ENCODE measurements at places on chromosomes 2 and 18. TPM values are rescaled to one million over a fixed set of nuclear protein-coding genes. Genes with fewer than 3 reads are reported as not detected.

- no peaks in the 10 kb centered on the region for H3K27me3 ChIP-seq
- H3K4me3 ChIP-seq: no peak overlapping the region
- H3K36me3 ChIP-seq: no peaks in the 10 kb centered on the region
- no peak overlapping the region for H3K27ac ChIP-seq
- no peak for DNase-seq
- no peaks in the 10 kb centered on the region for H3K4me1 ChIP-seq
Observed at GRCh38 chr2:42211291-42211690, 42.1 kb downstream of the EML4 start.

Gene NEU4
- 0.82 TPM for total RNA-seq

- H3K27ac ChIP-seq: no peak overlapping the region
- no peak for DNase-seq
- H3K4me1 ChIP-seq: peaks cover 5% of the 10 kb centered on the region
- no peaks in the 10 kb centered on the region for H3K36me3 ChIP-seq
Observed at GRCh38 chr2:187982668-187983067, 309.0 kb upstream of the GULP1 start.

GRCh38 chr2:51194656-51195055, 162.7 kb upstream of the NRXN1 start:
- no peaks in the 10 kb centered on the region for H3K36me3 ChIP-seq
- H3K27ac ChIP-seq: no peak overlapping the region
- no peaks in the 10 kb centered on the region for H3K27me3 ChIP-seq
- H3K4me3 ChIP-seq: no peak overlapping the region

Gene RAD51AP2
- total RNA-seq: 0.08 TPM

GRCh38 chr18:63451799-63452660, 24.7 kb upstream of the SERPINB5 start:
- no peaks in the 10 kb centered on the region for H3K27me3 ChIP-seq
- H3K36me3 ChIP-seq: no peaks in the 10 kb centered on the region
- H3K27ac ChIP-seq: no peak overlapping the region
- H3K4me1 ChIP-seq: no peaks in the 10 kb centered on the region
- no peak for DNase-seq

Gene LRRTM4
- total RNA-seq: 8.1 TPM

Gene LTBP1
- 23.8 TPM for total RNA-seq

DNA sequence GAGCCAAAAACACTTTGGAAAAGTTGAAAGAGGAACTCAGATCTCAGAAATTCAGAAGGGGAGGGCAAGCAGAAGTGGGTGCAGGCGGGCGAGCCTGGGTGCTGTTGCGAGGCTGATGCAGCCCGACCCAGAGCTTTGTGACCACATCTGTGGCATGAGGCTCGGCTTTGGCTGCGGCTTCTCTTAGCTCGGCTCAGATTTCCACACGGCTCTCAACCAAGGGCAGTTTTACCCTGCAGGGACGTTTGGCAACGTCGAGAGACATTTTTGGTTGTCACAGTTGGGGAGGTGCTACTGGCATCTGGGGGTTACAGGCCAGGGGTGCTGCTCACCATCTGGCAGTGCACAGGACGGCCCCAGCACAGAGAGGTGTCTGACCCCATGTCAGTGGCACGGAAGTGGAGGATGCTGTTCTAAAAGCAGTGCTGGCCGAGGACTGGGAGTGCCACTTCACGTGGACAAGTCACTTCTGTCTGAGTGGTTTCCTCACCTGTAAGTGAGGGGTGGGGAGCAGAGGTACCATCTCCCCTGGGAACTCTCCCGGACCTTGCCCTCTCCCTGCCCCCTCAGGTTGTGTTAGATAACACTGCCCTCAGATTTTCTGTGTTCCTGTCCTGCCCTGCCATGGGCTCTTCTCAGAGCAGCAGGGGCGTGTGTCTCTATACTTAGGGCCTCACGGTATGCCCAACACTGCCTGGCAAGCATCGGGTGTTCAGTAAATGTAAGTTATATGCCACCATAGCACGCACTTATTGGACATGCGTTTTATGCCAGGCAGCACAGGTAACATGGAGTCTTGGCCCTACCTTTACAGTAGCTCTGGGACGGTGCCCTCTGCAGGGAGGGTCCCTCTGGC, 48.7 kb upstream of the FAHD2A start:
- H3K4me1 ChIP-seq: no peaks in the 10 kb centered on the region
- no peaks in the 10 kb centered on the region for H3K36me3 ChIP-seq
- H3K4me3 ChIP-seq: no peak overlapping the region
- DNase-seq: no peak
- H3K27me3 ChIP-seq: no peaks in the 10 kb centered on the region

DNA sequence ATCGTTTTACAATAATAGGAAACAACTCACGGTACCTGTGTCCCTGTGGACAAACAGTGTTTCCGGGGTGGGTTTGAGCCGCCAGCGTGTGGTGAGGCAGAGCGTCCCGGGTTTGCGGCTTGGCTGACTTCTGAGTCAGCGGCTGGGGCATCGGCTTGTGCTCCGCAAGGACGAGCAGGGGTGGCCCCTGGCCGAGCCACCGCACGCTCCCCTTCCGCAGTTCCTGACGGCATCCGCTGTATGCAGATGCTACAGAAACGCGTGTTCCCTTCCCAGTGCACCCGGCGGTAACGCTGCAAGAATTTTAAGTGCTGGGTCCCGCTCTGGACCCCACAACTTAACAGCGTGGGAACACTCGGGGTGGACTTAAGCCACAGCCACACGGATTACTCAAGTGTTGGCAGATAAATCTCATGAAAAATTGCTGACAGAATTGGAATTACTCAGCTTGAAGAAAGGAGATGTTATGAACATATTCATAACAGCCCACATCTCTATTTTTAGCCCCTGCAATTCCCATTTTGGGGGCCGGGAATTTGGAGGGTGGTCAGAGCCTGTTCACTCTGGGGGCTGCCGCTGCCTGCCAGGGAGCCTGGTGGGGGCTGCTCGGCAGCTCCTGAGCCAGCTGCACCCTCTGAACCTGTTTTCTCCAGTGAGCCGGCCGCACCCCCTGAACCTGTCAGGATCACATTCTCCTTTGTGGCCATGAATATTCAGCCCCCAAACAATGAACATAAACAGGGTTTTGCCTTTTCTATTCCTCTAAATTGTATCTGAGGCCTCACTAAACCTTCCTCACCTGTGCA, 12.6 kb upstream of the KCNG2 start:
- H3K27me3 ChIP-seq: peaks cover 38% of the 10 kb centered on the region
- H3K27ac ChIP-seq: no peak overlapping the region
- peaks cover 5% of the 10 kb centered on the region for H3K4me1 ChIP-seq
- no peak overlapping the region for H3K4me3 ChIP-seq
- DNase-seq: no peak
- no peaks in the 10 kb centered on the region for H3K36me3 ChIP-seq

Gene HOXD3
- not detected for total RNA-seq

DNA sequence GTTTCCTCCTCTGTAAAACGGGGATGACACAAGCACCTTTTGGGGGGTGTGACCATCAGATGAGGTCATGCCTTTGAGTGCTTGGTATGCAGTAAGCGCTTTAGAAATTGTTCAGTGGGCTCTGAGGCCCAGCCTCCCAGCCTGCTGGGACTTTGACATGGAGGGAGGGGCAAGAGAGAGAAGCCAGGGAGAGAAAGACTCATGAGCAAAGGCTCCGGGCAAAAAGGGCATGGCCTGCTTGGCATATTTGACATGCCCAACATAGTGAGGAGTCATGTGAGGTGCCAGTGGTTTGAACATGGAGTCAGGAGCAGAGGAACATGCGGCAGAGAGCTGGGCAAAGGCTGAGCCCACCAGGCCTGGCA, 14.0 kb downstream of the TNS1 start:
- H3K27ac ChIP-seq: no peak overlapping the region
- DNase-seq: no peak
- no peak overlapping the region for H3K4me3 ChIP-seq
- no peaks in the 10 kb centered on the region for H3K27me3 ChIP-seq

DNA sequence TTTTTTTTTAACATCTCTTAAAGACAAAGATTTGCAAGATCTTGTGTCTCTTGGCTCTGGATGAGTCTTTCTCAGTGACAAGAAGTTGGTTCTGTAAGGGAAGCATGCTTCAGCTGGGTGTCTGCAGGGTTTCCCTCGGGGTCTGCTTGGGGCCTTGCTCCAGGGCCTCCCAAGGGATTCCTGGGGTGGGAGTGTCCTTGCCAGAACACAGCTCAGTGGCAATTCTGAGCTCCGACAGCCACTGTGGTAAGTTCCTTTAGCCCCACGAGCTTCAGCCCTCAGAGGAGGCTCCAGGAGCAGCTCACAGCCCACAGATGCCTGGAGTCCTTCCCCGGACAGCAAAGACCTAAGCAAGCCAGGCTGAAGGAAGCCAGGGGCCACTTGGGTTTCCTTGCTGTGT, 52.4 kb downstream of the EMX1 start:
- no peak overlapping the region for H3K4me3 ChIP-seq
- no peak for DNase-seq
- no peaks in the 10 kb centered on the region for H3K36me3 ChIP-seq
- H3K27me3 ChIP-seq: no peaks in the 10 kb centered on the region
- no peak overlapping the region for H3K27ac ChIP-seq

Gene TEKT4
- total RNA-seq: not detected

DNA sequence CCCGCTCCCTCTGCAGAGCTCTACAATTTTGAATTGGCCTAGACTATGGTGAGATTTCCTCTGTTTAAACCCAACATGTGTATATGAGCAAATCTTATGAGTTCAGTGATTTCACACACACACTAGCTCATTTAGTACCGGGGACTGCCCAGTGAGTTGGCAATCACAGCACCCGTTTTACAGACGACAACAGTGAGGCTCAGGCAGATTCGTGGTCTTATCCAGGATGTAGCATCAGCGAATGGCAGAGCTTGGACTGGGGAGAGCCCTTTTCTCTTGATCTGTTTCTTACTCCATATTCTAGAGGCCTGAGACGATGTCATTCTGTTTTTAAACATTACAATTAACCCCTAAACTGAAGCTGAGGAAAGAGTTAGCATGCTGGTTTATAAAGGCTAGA, 419.9 kb downstream of the NBAS start:
- no peak overlapping the region for H3K27ac ChIP-seq
- H3K36me3 ChIP-seq: no peaks in the 10 kb centered on the region
- H3K27me3 ChIP-seq: no peaks in the 10 kb centered on the region
- DNase-seq: no peak
- H3K4me1 ChIP-seq: no peaks in the 10 kb centered on the region
- H3K4me3 ChIP-seq: no peak overlapping the region

GRCh38 chr2:240930096-240930630, 24.0 kb downstream of the CROCC2 start:
- no peaks in the 10 kb centered on the region for H3K4me1 ChIP-seq
- DNase-seq: peak; percentile 41
- no peaks in the 10 kb centered on the region for H3K36me3 ChIP-seq
- no peak overlapping the region for H3K4me3 ChIP-seq
- H3K27me3 ChIP-seq: no peaks in the 10 kb centered on the region
- no peak overlapping the region for H3K27ac ChIP-seq

GRCh38 chr18:35611518-35611917, 30.0 kb downstream of the GALNT1 start:
- no peak overlapping the region for H3K4me3 ChIP-seq
- no peaks in the 10 kb centered on the region for H3K27me3 ChIP-seq
- peaks cover 7% of the 10 kb centered on the region for H3K4me1 ChIP-seq
- H3K36me3 ChIP-seq: no peaks in the 10 kb centered on the region
- no peak overlapping the region for H3K27ac ChIP-seq
- no peak for DNase-seq

DNA sequence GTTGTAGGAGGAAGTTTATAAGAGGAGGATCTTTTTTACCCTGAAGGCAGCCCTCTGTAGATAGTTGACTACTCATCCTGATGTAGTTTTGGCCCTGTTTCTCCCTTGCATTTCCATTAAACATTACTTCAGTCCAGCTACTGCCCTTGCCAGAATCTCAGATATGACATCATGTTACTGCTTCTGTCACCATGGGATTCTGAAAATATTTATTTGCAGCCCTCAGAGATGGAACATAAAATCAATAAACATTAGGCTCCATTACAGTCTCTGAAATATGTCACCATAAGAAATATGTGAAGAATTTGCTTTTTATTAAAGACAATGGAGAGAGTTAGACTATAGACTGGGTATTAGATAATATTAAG, 68.7 kb upstream of the STK39 start:
- H3K4me1 ChIP-seq: no peaks in the 10 kb centered on the region
- no peak overlapping the region for H3K27ac ChIP-seq
- no peak overlapping the region for H3K4me3 ChIP-seq
- H3K27me3 ChIP-seq: no peaks in the 10 kb centered on the region
- DNase-seq: no peak

Gene CD28
- not detected for total RNA-seq

DNA sequence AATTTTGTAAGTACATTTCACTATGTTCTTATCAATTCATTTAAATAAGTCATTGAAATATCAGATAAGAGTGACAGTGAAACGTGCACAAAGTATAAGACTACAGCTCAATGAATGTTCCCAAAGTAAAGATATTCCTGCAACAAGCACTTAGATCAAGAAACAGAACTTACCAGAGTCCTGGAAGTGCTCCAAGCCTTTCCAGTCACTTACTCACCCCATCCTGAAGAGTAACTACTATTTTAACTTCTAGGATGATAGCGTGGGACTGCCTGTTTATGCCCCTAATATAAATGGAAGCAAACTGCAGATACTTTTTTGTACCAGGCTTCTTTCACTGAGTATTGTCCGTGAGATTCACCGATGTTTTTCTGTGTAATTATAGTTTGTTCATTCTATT, 768.9 kb downstream of the SLC4A3 start:
- H3K27ac ChIP-seq: no peak overlapping the region
- H3K27me3 ChIP-seq: no peaks in the 10 kb centered on the region
- DNase-seq: no peak
- H3K36me3 ChIP-seq: no peaks in the 10 kb centered on the region
- no peak overlapping the region for H3K4me3 ChIP-seq

Gene ALK
- 0.09 TPM for total RNA-seq

DNA sequence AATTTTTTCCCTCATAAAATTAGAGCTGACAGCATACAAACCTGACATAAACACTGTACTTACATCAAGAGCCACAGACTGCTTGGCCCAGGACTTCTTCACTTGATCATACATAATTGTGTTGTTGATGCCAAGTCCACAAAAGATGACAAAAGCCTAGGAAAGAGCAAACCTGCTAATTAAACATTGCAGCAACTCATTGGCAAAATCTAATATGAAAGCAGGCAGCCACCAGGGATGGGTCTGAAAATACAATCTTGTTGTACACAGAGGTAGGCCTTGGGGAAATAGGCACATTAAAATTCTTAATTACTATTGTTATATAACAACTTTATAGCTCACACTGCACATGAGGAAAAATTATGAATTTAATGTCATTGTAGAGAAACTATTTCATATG, 255.8 kb downstream of the PDE11A start:
- H3K4me3 ChIP-seq: no peak overlapping the region
- no peaks in the 10 kb centered on the region for H3K4me1 ChIP-seq
- DNase-seq: no peak
- H3K36me3 ChIP-seq: no peaks in the 10 kb centered on the region

Gene SIX2
- 1.0 TPM for total RNA-seq

- no peaks in the 10 kb centered on the region for H3K36me3 ChIP-seq
- no peaks in the 10 kb centered on the region for H3K27me3 ChIP-seq
- no peak overlapping the region for H3K27ac ChIP-seq
- DNase-seq: no peak
- no peaks in the 10 kb centered on the region for H3K4me1 ChIP-seq
Observed at GRCh38 chr2:61660511-61661388, 122.6 kb upstream of the XPO1 start.

All from H1 (cell line).